ENCODE measurements at places on chromosomes 1 and 21. TPM values are rescaled to one million over a fixed set of nuclear protein-coding genes. Genes with fewer than 3 reads are reported as not detected.

EXO1 gene
- 22.7 TPM for total RNA-seq

OR2L3 gene
- not detected for total RNA-seq

FAM167B gene
- total RNA-seq, result 0.45 TPM

AMY1C gene
- total RNA-seq, result not detected

ATP1A4 gene
- not detected for total RNA-seq

ISG15 gene
- 22.7 TPM for total RNA-seq

BMP8B gene
- 5.3 TPM for total RNA-seq

PTCH2 gene
- 0.27 TPM for total RNA-seq

LCK gene
- not detected for total RNA-seq

CFHR1 gene
- total RNA-seq, result 0.15 TPM

TRIM17 gene
- not detected for total RNA-seq

CD52 gene
- not detected for total RNA-seq

SORT1 gene
- total RNA-seq, result 3.7 TPM

Data from A549 treated with Hydrocortisone at 1 μM for 4 hours (cell line).